ENCODE measurements at places on chromosomes 2 and 18.

GRCh38 chr2:241565411-241565810 is 6.9 kb downstream of the BOK start:
- DNase-seq: no peak

- peak; percentile 50 for DNase-seq
Observed at GRCh38 chr2:205685314-205686055, 3.2 kb downstream of the NRP2 start.

GRCh38 chr2:181602017-181602416 is 54.9 kb downstream of the CERKL start:
- no peak for DNase-seq

- DNase-seq: no peak
Observed at GRCh38 chr18:58067601-58068000, 23.6 kb downstream of the NEDD4L start.

DNA sequence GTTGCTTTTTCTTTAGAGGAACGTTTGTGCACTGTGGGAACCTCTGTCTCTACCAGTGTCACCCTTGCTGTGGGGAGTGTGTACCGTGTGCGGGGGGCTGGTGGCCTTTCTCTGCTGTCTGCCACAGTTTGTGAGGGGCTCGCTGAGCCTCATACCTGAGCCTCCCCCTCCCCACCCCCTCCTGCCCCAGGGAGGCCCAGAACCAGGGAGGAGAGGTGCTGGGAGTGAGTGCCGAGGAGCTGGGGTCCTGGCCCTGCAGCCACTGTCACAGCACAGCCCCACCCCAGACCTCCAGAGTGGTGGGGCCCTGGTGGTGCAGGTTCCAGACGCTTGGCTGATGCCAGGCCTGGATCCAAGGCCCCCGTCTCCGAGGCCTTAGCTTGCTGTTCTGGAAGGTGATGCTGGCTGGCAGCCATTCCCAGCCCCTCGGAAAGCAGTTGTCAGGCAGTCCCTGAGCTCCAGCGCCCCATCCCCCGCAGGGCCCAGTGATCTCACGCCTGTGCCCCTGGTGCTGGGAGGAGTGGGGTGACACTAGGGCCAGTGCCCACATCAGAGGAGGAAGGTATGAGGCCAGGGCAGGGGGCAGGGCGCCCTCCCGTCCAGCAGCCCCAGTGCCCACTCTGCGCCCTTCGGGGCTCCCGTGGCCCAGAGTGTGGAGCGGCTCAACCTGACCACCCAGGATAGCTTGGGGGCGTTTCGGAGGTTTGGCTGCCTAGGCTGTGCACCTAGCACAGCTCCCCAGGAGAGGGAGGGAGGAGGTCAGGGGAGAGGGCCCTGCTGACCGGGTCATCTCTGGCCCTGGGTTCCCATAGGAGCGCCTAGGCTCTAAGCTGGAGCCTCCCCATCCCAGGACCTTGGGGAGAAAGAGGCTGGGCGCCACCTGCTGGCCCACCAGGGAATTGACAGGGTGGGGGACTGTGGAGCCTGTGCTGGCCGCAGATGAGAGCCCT is 53.0 kb upstream of the ALPP start:
- no peak for DNase-seq

DNA sequence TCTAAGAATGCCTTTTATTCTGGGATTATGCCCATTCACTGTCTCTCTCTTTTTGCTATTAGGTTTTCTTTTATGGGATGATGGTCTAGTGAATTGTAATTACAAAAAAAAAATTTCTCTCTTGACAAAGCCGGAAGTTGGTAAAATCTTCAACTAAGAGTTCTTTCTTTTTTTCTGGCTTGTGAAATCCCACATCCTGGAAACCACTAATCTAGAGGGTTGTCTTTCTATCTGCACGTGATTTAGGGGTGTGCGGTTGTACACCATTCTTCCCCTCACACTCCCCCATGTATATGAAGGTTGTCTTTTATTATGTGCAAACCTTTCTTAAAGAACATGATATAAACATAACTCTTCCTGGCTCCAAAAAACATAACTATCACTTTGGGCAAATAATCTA is 52.0 kb downstream of the GATA6 start:
- no peak for DNase-seq

DNA sequence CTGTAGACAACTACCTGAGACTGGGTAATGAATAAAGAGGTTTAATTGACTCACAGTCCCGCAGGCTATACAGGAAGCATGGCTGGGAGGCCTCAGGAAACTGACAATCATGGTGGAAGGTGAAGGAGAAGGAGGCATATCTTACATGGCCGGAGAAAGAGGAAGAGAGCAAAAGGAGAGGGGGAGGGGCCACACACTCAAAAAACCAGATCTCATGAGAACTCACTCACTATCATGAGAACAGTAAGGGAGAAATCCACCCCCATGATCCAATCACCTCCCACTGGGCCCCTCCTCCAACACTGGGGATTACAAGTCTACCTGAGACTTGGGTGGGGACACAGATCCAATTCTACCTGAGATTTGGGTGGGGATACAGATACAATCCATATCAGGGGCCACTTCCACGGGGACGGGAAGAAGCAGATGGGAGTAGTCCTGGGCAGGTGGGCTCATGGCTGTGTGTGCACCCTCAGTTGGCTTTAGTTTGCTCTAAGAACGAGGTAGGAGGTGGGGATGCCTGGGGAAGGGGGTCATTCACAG is 9.9 kb downstream of the MAB21L4 start:
- no peak for DNase-seq

DNA sequence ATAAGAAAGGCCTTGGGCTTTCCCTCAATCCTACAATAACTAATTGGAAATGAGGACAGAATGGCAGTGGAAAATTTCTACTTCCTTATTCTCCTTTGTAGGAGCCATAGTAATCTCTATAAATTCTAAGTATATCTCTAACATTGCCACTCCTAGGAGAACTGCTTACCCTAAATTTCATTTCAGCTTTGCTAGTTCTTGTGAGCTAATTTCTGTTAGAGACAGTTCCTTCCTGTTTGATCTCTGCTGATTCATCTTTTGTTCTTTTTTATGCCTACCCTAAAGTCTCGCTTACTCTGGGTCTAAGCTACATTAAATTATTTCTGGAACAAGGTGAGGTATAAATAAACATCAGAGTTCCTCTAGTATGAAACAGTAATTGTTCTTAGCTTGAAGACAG is 25.7 kb downstream of the ABHD3 start:
- no peak for DNase-seq

DNA sequence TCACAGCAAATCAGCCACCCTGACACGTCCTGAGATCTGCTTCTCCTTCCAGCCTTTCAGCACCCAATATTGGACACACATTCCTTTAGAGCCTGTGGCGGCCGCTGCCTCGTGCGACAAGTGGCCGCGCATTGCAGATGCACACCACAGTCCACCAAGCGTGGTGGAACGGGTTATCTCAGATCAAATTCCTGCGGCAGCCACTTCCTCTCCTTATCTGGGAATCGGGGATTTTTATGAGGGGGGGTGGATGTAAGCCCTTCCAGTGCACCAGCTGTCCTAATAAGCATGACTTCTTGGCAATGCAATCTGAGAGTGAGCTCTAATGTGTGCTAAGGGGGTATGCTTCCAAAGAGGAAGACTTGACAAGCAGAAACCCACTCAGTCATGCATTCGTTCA is 18.3 kb upstream of the BMP10 start:
- DNase-seq: no peak

DNA sequence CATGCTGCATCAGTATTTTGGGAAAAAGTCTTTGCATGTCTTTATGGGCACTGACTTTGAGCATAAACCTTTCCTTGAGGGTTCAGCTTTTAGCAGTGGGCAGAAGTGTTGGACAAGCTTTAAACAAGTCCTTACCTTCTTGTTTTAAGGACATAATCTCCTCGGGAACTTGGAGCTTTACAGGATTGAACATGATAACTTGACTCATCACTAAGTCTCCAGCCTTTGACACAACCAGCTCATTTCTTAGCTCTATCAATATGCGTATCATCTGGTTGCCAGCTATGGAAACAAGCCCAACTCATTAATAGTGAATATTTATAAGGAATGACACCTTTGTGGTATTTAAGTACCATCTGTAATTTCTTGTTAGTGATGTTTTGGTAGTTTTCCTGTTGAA is 21.0 kb upstream of the RAB27B start:
- DNase-seq: no peak

DNA sequence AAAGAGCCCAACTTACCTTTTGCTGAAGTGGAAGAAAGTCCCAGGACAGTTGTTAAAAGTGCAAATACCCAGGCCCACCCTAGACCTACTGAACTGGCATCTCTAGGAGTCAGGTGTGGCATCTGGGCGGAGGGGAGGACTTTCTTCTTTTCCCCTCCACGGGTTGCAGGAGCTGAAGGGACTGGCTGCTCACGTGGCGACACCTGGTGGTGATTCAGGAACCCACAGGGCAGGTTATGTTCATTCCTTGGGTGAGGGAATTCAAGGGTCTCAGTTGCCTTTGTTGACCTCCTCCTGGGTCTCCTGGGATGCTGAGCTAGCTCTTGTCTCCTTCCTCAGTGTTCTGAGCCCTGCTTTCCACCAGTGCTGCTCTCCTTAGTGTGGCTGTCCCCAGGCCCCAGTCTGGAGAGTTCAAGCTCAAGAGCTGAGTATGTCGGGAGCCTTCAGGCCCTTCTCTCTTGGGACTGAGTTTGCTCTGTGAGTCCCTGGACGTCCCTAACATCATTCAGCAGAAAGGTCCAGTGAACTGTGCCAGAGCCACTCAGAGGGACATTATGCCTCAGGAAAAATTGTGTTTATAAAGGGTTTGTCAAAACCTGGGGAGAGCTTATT is 56.9 kb downstream of the DYSF start:
- peak; percentile 53 for DNase-seq

DNA sequence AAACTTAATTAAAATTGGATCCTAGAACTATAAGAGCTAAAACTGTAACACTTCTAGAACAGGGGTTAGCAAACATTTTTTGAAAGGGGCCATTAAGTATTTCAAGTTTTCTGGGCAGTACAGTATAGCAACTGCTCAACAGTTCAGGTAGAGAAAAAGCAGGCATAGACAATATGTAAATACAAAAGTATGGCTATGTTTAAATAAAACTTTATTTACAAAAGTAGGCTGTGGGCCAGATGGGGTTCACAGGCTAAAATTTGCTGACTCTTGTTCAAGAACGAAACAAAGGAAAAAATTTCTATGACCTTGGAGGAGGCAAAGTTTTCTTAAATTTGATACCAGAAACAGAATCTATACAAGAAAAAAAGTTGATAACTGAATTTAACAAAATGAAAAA is 114.5 kb downstream of the MEMO1 start:
- DNase-seq: no peak

- DNase-seq: no peak
Observed at GRCh38 chr2:105796131-105796638, 51.5 kb downstream of the NCK2 start.

DNA sequence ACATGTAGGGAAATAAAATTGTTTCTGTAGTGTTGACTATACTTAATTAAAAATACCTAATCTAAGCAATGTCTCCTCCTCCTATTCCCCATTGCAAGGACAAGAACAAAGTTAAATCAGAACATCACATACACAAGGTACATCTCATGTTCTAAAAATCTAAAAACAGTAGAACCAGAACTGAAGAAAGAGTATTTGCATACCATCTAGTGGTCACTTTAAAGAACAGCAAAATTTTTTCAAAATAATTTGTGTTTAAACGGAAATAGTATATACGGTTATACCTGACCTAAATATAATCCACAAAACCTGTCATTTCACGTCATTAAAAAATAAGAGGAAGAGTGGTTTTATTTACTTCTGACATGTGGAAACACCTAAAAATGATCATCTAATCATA is 294.3 kb upstream of the KCNH7 start:
- peak; percentile 57 for DNase-seq

DNA sequence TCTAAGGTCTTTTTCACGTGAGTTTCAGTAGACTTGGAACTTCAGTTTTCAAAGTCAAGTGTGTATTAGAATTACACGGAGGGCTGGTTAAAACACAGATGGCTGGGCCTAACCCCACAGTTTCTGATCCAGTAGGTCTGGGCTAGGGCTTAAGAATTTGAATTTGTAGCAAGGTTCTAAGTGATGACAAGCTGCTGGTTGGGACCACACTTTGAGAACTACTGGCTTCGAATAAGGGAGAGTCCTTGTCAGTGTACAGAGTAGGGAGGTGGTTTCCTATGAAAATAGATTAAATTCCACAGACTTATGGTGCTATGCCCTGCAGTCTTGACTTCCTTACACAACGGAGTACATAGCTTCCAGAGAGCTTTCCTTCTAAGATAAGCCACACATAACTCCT is 4.5 kb downstream of the RHOB start:
- DNase-seq: peak; percentile 83

DNA sequence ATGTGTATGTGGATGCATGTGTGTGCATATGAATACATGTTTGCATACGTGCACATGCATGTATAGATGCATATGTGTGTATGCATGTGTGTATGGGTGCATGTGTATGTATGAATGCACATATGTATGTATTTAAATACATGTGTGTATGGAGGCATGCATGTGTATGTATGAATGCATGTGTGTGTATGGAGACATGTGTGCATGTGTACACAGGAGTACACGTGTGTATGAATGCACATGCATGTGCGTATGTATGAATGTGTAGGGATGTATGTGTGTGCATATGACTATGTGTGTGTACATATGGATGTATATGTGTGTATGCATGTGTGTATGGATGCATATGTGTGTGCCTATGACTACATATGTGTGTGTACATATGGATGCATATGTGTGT is 51.9 kb downstream of the DCDC2C start:
- no peak for DNase-seq

DNA sequence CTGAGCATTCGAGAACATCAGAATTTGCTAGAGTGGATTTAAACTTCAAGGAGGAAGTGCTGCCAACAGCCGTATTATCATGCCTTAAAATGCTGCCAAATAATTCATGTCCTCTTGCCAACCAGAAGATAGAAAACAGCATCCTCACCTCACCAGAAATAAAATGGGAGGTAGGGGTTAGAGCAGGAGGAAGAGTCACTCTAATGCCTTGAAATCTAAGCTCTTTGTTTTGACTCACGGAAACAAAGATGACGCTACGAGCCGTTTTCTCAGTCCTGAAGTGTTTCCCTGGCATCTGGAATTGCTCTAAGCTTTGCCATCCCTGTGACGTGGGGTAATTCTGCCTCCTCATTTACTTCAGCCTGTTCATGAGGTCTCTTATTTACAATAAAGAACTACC is 97.1 kb downstream of the PRPF40A start:
- DNase-seq: no peak

GRCh38 chr2:1482981-1483380 is 69.7 kb downstream of the TPO start:
- no peak for DNase-seq
